ENCODE measurements at places on chromosomes 1 and 21.

GRCh38 chr1:3910857-3911845, 11.1 kb upstream of the C1orf174 start:
- no peak overlapping the region for H3K27ac ChIP-seq
- H3K27me3 ChIP-seq, result peaks cover 30% of the 10 kb centered on the region
- peak; percentile 78 for DNase-seq
- H3K36me3 ChIP-seq, result no peaks in the 10 kb centered on the region

DNA sequence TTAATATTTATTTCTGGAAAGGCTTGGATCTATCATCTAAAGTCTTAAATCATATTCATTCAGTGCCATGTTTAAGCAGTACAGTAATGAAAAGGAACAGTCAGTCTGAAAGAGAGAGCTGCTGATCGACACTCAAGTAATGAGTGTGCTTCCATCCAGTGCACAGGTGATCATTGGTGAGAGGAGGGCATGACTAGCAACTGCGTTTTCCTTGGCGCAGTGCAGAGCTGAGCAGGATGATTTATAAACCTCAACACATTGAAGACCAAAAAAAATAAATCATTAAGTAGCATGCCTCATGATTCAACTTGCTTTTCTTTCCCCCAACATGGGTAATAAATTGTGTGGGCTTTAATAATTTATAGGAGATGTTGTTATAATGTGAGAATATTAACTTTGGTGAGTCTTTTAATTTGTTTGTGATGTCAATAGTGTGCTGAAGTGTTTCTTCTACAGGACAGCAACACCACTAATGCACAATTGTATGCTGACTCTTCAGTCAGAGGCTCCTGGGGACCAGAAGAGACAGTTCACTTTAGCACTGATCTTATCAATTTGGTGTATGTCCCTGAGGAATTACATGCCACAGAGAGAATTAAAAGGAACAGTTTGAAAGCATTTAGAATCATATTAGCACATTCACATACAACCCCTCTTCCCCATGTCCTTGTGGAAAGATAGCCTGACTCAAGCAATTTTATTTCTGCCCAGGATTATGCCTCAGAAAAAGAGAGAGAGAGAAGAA, 199.7 kb upstream of the ADGRL2 start:
- DNase-seq, result no peak
- H3K27ac ChIP-seq, result no peak overlapping the region
- H3K4me3 ChIP-seq, result no peak overlapping the region
- H3K27me3 ChIP-seq, result no peaks in the 10 kb centered on the region

DNA sequence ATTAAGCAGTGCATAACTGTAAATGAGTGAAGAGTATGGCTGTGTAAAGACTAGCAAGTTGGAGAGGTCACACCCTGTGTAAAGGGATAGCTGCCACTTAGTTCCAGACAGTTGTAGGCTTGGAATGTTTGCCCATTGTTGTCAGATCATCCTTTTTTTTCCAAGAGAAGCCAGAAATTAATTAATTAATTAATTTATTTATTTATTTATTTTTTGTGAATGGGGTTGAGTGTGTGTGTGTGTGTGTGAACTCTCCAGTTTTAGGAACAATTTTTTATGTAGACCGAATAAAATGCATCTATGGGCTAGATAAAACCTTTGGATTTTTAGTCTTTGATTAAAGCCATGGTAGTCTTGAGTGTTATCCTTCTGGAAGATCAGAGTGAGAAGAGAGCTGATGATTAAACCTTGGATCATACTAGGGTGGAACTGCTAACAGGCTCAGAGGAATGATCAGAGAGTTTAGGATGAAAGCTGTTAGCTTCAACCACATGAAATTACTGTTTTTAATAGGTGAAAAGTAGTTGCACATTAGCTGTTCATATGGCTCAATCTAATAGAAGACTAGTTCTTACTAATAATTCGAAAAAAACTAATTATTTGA, 58.4 kb downstream of the OSBPL9 start:
- peaks cover 11% of the 10 kb centered on the region for H3K4me1 ChIP-seq
- DNase-seq, result no peak
- H3K36me3 ChIP-seq, result no peaks in the 10 kb centered on the region
- H3K27me3 ChIP-seq, result no peaks in the 10 kb centered on the region
- no peak overlapping the region for H3K4me3 ChIP-seq

GRCh38 chr21:33751120-33751519, 108.8 kb downstream of the ITSN1 start:
- no peaks in the 10 kb centered on the region for H3K27me3 ChIP-seq
- DNase-seq, result no peak
- no peaks in the 10 kb centered on the region for H3K4me1 ChIP-seq
- no peak overlapping the region for H3K27ac ChIP-seq

DNA sequence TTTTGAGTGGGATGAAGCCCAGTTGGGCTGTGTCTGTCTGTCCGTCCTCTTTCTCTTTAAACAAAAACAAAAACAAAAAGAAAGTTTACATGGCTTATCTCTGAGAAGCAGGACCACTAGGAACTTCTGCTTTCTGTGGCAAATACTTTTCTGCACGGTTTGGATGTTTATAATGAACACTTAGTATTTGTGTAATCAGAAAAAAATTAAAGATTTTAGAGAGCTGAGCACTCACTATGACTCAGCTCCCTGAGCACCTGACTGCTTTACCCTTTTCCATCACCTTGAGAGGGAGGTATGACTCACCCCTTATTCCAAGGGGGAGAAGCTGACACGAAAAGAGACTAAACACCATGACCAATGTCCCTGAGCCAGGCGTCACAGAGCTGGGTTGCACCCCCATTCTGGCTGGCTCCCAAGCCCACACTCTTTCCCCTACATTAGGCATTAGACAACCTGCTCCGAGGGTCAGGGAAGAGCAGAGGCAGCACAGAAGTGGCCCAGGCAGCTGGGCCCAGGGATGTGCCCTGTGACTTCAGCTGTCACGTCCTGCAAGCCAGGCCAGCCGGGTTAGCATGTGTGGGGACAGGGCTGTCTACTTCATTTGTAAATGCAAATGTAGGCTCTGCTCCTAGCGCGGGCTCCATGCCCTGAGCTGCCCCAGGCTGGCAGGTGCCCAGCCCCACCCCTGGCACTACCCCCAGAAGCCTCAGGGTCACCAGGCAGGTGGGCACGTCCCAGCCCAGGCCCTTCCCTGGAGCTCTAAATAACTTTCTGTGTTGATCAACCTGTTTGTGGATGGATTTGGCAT, 30.4 kb downstream of the RAP1GAP start:
- H3K36me3 ChIP-seq, result no peaks in the 10 kb centered on the region
- peak overlapping the region; percentile 73 for H3K27ac ChIP-seq
- H3K4me1 ChIP-seq, result peaks cover 17% of the 10 kb centered on the region
- H3K27me3 ChIP-seq, result peaks cover 17% of the 10 kb centered on the region

GRCh38 chr1:181768211-181768929, 285.1 kb downstream of the CACNA1E start:
- no peaks in the 10 kb centered on the region for H3K4me1 ChIP-seq
- no peak overlapping the region for H3K4me3 ChIP-seq
- no peaks in the 10 kb centered on the region for H3K27me3 ChIP-seq
- H3K27ac ChIP-seq, result no peak overlapping the region

- DNase-seq, result no peak
- no peaks in the 10 kb centered on the region for H3K27me3 ChIP-seq
- no peak overlapping the region for H3K27ac ChIP-seq
- H3K4me1 ChIP-seq, result peaks cover 20% of the 10 kb centered on the region
- no peak overlapping the region for H3K4me3 ChIP-seq
Observed at GRCh38 chr1:84687714-84688462, 2.4 kb downstream of the SSX2IP start.

- DNase-seq, result no peak
- H3K27me3 ChIP-seq, result no peaks in the 10 kb centered on the region
- H3K4me3 ChIP-seq, result no peak overlapping the region
- H3K4me1 ChIP-seq, result no peaks in the 10 kb centered on the region
- no peak overlapping the region for H3K27ac ChIP-seq
- H3K36me3 ChIP-seq, result peaks cover 16% of the 10 kb centered on the region
Observed at GRCh38 chr1:85656256-85656655, 52.0 kb downstream of the ZNHIT6 start.

DNA sequence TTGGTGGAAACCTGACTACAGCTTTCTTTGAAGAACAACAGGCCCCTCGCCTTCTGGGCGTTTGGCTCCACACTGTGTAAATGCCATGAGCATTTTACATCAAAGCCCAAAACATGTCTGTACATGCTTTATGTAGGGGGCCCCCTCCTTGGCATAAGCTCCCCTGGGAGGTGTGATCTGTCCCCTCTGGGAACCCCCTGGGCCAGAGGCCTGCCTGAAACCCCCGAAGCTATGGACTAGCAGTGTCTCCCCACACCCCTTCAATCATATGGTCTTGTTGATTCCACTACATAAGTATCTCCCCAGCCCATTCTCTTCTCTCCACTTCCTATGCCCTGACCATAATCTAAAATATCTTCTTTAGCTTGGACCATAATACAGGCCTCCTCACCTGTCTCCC, 241.5 kb downstream of the C1orf94 start:
- DNase-seq, result no peak
- H3K27me3 ChIP-seq, result no peaks in the 10 kb centered on the region
- H3K4me3 ChIP-seq, result no peak overlapping the region
- H3K27ac ChIP-seq, result no peak overlapping the region
- no peaks in the 10 kb centered on the region for H3K36me3 ChIP-seq

DNA sequence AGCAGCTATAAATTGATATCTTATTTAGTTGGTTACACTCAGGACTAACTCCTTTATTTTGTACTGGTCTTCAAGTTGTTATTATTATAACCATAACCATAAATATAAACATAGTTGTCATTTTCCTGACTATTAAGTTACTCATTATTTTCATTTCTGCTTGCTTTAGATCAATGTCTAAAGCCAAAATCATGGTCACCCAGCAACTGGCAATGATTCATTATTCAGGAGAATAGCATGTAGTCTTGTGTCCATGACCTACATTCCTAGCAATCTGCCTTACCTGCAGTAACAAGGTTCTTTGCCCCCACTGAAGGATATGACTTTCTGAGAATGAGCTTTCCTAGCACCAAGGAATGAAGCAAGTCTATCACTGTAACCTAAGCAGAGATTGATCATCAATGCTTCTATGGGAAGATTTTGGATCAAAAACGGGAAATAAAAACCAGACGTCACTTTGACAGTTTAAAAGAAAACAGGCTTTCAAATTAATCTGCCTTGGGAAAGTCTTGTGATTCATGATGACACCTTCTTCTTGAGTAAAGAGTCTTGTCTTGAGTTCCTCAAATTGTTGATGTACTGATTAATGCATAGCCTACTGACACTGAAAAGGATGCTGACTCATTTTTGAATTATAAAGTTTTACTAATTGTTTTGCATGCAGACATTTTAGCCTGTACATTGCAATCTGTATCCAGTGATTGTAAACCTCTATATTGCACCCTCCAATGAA, 203.3 kb upstream of the IVNS1ABP start:
- H3K4me1 ChIP-seq, result no peaks in the 10 kb centered on the region
- H3K4me3 ChIP-seq, result no peak overlapping the region
- H3K36me3 ChIP-seq, result no peaks in the 10 kb centered on the region
- no peaks in the 10 kb centered on the region for H3K27me3 ChIP-seq
- no peak for DNase-seq

DNA sequence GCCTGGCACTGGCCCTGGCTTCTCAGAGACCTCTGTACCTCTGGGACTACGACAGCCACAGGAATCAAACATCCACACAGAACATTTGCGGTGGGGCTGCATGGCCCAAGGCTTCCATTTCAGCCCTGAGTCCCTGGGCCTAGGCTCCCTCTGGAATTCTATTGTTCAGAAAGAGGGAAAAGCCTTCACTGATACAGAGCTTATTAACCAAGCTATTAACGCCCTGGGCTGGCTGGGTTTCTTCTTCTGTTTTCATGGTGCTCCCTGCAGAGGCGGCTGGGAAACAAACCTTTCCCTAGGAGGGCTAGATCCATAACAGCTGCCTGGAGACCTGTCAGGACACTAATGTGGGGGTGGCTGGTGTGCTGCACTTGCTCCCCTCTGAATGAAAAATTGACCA, 88.2 kb downstream of the KAZN start:
- no peaks in the 10 kb centered on the region for H3K27me3 ChIP-seq
- H3K4me1 ChIP-seq, result no peaks in the 10 kb centered on the region
- DNase-seq, result no peak
- H3K4me3 ChIP-seq, result no peak overlapping the region
- H3K36me3 ChIP-seq, result no peaks in the 10 kb centered on the region

DNA sequence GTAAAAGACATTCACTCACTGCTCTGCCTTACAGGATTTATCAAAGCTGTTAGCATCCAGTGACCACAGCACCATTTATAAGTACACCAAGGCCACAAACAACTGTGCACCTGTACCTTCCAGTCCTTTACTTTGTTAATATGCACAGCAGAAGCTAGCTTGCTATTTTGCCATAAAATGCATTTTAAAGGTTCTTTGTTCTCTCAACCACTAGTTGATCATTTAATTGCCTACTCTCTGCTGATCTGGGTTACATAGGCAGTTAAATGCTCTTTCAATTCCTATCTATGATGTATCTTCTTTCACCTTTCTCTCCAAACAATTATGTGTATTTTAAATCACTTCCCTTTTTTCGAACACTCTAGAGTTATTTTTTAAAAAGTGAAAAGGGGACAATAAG, 126.4 kb downstream of the SIPA1L2 start:
- no peak for DNase-seq
- H3K4me3 ChIP-seq, result no peak overlapping the region
- peaks cover 3% of the 10 kb centered on the region for H3K4me1 ChIP-seq

GRCh38 chr1:156643049-156643777, 1.3 kb downstream of the BCAN start:
- H3K4me3 ChIP-seq, result no peak overlapping the region
- H3K4me1 ChIP-seq, result peaks cover 12% of the 10 kb centered on the region
- H3K27ac ChIP-seq, result no peak overlapping the region
- H3K27me3 ChIP-seq, result peaks cover 94% of the 10 kb centered on the region

DNA sequence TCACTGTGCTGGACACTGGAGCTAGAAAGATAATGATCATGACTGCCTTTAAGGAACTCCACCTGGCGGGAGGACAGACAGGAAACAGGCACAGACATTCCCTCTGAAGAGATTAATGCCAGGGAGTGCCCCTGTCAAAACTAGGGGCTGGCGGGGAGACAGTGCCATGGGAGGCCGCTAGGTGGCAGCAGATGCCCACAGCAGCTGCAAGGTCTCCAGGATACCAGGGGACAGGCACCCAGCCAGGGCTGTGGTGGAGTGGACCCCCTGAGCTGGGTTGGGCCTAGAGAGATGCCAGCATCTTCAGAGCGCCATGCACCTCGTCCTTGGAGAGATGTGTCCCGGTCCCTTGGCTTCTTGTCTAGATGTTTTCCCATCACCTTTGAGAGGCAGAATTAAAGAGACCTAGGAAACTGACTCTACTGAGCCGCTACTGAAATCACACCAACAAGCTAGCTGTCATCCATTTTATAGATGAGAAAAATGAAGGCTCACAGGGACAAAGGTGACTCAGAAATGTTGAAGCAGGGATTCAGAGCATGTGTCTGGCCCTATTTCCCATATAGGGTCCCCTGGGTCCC, 3.6 kb downstream of the REN start:
- peaks cover 9% of the 10 kb centered on the region for H3K4me1 ChIP-seq
- no peaks in the 10 kb centered on the region for H3K27me3 ChIP-seq
- no peak overlapping the region for H3K4me3 ChIP-seq

Measured in lower lobe of right lung (tissue), 2 donors.